ENCODE measurements at places on chromosomes 11 and 22. TPM values are rescaled to one million over a fixed set of nuclear protein-coding genes. Genes with fewer than 3 reads are reported as not detected.

KRTAP5-10 gene
- not detected for total RNA-seq

CALCA gene
- not detected for total RNA-seq

MRGPRX4 gene
- total RNA-seq, result not detected

- no peak for DNase-seq
Observed at GRCh38 chr11:128324051-128324481, 263.3 kb downstream of the ETS1 start.

GRCh38 chr22:33000342-33001280, 57.6 kb downstream of the SYN3 start:
- DNase-seq, result peak; percentile 67

DNA sequence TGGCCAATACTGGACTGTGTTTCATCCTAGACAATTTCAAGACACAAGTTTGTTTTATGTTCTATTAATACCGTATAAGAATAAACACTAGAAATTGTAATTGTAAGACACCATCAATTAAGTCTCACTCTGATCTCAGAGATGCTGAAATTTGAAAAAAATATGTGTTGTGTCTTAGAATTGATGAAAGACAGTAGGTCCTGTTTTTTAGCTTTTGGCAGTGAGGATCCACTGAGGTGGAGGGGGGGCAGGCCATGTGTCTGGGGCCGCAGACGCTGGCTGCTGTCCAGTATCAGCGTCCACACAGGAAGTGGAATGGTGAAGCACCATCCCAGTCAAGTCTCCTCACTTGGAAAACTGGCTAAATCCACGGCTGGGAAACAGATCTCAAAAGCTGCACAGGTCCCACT, 22.5 kb upstream of the ALG8 start:
- peak; percentile 59 for DNase-seq

- no peak for DNase-seq
Observed at GRCh38 chr11:112297248-112297866, 36.7 kb upstream of the PLET1 start.

- DNase-seq, result no peak
Observed at GRCh38 chr11:61437496-61437895, 7.6 kb downstream of the SDHAF2 start.

DNA sequence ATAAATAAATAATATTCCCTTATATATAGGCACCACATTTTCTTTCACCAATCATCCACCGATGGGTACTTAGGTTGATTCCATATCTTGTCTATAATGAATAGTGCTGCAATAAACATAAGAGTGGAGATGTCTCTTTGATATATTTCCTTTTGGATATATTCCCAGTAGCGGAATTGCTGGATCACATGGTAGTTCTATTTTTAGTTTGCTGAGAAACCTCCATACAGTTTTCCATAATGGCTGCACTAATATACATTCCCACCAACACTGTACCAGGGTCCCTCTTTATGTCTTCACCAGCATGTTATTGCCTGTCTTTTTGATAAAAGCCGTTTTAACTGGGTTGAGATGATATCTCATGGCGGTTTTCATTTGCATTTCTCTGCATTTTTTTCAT, 23.6 kb downstream of the PAMR1 start:
- no peak for DNase-seq

- DNase-seq, result no peak
Observed at GRCh38 chr11:111665777-111666176, 63.5 kb downstream of the SIK2 start.

DNA sequence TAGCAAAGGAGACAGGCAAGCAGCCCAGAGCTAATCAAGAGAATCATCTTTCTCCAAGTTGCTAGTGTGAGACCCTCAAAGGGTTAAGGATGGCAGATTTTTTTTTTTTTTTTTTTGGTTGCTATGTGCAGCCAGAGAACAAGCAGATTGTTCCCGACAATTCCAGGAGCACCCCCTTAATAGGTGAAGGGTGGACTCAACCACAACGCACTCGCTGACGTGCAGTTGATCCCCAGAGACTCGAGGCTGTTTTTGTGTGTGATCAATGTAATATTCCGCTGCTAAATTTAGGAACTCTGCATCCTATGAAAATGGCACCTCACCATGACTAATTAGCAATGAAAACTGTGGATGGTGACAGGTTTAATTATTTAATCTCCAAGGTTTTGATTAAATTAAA, 789.0 kb downstream of the KCNA4 start:
- no peak for DNase-seq

DNA sequence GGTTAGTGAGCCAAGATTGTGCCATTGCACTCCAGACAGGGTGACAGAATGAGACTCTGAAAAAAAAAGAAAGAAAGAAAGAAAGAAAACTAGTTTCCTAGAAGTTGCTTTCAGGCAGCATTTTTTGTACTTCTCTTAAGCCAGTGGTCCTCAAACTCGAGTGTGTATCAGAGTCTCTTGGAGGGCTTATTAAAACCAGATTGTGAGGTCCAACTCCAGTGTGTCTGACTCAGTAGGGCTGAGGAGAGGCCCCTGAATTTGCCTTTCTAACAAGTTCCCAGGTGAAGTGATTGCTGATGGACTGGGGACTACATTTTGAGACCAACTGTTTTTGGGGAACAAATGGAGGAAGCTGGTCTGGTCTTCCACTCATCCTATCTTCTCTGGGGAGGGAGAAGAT, 57.5 kb upstream of the VSTM5 start:
- DNase-seq, result no peak

DNA sequence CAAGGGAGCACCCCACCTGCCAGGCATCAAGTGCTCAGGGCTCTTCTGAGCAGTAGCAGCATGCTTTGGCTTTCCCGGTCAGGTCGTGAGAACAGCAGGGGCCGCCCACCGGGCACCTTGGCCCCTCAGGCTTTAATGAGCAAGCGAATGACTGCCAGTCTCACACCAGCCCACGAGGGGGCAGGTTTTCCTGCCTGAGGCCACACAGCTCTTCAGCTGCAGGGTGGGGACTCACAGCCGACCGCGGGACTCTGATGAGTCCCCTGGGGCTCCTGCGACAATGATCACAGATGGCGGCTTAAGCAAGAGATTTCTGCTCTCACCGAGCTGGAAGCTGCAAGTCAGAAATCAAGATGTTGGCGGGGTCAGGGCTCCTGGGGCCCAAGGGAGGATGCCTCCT, 14.3 kb upstream of the FGF19 start:
- no peak for DNase-seq
